ENCODE measurements at places on chromosomes 7 and 10.

- DNase-seq: no peak
Observed at GRCh38 chr10:56449770-56450169, 88.7 kb upstream of the ZWINT start.

DNA sequence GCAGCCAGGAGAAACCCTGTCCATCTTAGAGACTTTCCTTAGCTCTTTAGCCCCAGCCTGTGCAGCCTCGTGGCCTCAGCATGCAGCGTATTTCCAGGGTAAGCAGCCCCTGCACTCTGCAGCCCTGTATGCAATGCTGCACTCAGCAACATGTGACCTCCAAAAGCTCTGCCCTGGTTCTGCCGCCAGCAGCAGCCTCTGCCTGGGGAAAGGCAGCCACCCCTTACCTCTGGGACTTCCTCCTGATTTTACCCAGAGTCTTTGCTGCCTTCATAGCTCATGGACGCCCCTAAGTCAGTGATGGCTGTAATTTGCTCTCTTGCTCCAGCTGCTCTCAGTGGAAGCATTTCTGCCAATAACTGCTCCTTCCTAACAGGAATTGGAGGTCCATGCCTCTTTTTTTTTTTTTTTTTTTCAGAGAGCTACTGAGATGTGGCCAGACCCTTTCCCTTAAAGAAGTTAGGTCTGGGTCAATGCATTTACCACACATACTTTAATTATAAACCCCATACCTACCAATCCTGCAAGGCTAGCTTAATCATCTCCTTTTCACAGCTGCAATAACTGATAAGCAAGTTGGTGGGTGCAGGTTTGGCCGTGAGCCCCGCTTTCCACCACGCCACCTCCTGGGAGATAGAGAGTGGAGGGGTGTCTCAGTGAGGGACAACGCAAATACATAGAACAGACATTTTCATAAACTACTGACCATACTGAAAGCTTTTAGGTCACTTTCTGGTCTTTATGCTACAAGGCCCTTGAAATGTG is 71.7 kb downstream of the RAMP3 start:
- DNase-seq: no peak

DNA sequence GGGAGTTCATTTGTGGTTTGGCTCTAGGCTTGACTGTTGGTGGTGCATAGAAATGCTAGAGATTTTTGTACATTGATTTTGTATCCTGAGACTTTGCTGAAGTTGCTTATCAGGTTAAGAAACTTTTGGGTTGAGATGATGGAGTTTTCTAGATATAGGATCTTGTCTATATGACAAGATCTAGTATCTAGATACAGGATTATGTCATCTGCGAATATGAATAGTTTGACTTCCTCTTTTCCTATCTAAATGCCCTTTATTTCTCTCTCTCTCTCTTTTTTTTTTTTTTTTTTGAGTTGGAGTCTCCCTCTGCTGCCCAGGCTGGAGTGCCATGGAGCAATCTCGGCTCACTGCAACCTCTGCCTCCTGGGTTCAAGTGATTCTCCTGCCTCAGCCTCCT is 62.9 kb downstream of the MGAM2 start:
- peak; percentile 19 for DNase-seq

DNA sequence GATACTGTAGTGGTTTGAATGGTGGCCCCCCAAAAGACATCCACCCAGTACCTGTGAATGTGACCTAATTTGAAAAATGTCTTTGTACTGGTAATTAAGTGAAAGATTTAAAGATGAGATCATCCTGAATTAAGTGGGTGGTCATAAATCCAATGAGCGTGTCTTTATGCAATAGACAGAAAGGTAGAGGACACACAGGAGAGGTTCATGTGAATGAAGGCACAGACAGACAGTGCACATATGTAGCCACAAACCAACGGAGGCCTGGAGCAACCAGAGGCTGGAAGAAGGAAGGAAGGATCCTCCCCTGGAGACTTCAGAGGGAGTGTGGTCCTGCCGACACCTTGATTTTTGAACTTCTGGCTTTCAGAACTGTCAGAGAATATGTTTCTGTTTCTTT is 160.3 kb downstream of the CNTNAP2 start:
- no peak for DNase-seq

GRCh38 chr10:25308278-25308677 is 133.5 kb downstream of the GPR158 start:
- DNase-seq: no peak

- DNase-seq: no peak
Observed at GRCh38 chr10:124732931-124733570, 11.1 kb downstream of the FAM53B start.

DNA sequence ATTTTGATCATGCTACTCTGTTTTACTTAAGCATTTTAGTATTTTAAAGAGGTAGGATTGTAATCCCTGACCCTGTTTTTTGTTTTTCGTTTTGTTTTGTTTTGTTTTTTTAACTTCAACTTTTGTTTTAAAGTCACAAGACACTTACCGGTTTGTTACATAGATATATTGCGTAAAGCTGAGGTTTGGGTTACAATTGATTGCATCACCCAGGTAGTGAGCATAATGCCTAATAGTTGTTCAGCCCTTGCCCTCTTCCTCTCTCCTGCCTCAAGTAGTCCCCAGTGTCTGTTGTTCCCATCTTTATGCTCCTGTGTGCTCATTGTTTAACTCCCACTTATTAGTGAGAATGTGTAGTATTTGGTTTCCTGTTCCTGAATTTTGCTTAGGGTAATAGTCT is 93.1 kb upstream of the TEX47 start:
- no peak for DNase-seq

DNA sequence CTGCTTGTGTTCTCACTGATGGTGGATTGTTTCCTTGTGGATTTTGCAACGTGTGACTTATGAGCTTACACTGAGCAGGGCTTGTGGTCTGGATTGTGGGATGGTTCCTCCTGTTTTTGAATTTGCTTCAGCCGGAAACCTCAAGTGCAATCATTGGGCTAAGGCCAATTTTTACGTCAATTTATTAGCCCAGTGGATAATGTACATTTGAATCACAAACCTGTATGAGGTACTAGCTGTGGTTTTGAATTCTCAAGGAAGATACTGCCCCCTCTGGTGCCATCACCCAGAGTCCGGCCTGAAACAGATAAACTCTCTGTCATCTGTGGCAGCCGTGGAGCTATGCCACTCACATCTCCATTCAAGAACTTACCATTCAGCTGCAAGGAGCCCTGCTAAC is 7.3 kb upstream of the ZNF777 start:
- peak; percentile 5 for DNase-seq

- no peak for DNase-seq
Observed at GRCh38 chr7:47950714-47951113, 2.4 kb upstream of the PKD1L1 start.

- no peak for DNase-seq
Observed at GRCh38 chr7:53609185-53609584, 573.8 kb downstream of the POM121L12 start.

DNA sequence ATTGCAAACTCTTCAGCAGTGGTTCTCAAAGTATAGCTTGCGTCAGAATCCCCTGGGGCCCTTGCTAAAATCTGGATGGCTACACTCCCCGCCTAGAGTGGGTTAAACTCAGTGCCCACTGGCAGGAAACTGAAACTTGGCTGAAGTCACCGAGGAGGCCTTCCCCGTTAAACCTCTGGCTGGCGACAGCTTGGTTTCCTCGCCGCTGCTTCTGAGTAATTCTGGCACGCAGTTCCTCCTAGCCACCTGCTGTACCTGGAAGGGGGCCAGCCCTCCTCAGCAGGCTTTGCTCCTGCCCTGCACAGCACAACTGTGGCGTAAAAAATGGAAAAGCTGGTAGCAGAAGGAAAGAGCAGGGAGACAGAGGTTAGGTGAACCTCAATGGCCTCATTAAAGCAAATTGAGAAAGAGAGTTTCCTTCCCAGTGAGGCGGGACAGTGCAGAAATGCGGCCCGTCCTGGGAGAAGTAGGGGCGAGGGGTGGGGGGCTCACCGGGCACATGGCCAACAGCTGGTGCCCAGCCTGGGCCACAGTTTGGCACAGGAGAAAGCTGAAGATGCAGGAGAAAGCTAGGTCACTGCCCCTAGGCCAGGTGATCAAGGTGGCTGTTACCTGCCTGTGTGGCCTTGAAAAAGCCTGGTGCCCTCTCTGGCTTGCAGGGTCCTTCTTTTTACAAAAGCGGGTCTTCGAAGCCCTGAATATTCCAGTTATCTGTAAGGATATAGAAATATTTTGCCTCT is 46.6 kb downstream of the ALOX5 start:
- peak; percentile 87 for DNase-seq

- DNase-seq: peak; percentile 97
Observed at GRCh38 chr7:30549931-30550493, 44.7 kb upstream of the GARS1 start.

- peak; percentile 69 for DNase-seq
Observed at GRCh38 chr7:47786557-47787248, 161.6 kb downstream of the PKD1L1 start.

DNA sequence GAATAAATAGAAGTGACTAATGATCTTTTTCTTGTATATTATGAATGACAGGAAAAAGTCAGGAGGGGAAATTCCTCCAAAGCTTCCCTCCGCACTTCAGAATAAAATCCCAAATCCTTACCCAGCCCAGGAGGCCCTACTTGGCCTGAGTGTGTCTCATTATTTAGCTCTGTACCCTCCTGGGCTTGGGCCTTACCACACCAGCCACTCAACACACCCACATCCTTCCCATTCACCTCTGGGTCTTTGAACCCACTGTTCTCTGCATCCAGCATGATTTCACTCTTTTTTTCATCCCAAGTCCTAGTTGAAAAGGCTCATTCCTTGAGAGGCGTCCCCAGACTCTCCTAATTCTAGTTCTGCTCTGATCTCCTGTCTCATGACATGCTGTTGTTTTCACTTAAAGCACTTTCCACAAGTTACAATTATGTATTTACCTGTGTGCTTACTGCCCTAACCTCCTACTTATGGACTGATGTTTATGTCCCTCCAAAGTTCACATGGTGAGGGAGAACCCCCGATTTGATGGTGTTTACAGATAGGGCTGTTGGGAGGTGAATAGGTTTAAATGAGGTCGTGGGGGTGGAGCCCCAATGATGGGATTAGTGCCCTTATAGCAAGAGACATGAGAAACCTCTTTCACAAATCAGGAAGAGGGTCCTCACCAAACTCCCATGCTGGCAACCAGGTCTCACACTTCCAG is 6.4 kb downstream of the NOD1 start:
- DNase-seq: no peak

DNA sequence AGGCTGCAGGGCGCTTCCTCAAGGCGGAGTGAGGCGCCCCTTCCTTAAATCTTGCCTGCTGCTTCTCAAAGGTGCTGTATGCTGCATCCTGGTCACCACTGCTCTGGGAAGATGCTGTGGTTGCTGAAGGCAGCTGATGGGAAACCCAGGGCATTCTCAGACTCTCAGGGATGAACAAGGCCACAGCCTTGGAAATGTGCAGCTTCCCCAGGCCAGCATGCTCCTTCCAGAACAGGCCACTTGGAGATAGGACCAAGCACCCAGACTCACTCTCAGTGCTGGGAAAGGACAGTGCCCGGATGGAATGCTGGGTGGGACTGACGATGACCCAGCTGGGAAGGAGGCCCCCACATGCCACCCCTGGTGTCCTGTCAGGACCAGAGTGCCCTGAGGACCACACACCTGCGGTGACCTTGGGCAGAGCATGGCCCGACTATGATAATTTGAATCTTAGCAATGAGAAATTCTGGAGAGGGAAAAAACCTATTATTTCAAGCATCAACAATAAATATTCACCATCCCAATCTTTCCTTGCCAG is 235.5 kb downstream of the TNS3 start:
- DNase-seq: no peak

GRCh38 chr7:15681186-15681585 is 5.3 kb downstream of the MEOX2 start:
- DNase-seq: no peak

DNA sequence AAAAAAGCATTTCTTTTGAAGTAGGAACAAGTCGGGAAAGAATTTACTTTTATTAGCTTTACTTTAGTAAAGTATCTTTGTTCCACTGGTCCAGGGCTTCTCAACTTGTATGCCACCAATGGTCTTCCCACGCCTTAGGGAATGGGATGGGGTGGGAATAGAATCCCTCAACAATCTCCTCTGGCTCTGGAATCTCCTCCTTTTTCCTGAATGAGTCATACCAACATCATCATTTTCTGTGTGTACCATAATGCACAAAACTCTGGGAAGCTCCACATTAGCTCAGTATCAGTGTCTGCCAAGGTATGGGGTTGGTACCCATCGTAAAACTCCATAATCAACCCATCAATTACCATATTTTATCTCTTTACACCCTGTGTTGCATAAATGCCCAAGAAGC is 159.4 kb upstream of the BMPER start:
- DNase-seq: no peak

DNA sequence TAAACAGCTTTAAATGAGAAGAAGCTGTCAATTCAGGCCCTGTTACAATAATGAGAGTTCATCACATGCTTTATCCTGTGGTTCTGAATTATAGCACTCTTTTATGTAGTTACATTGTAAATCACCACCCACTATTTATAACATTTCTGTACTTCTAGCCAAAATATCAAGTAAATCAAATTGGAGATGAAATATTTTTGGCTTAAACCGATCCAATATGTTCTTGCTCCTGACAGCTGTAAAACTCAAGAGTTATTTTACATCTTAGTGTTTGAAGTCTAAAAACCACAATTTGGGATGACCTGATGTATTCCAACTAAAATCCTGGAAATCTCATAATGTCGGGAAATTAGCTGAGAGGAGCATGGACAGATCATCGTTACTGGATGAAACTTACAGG is 371.2 kb upstream of the LRRN3 start:
- DNase-seq: no peak

- DNase-seq: no peak
Observed at GRCh38 chr10:102122450-102122849, 2.3 kb upstream of the LDB1 start.

DNA sequence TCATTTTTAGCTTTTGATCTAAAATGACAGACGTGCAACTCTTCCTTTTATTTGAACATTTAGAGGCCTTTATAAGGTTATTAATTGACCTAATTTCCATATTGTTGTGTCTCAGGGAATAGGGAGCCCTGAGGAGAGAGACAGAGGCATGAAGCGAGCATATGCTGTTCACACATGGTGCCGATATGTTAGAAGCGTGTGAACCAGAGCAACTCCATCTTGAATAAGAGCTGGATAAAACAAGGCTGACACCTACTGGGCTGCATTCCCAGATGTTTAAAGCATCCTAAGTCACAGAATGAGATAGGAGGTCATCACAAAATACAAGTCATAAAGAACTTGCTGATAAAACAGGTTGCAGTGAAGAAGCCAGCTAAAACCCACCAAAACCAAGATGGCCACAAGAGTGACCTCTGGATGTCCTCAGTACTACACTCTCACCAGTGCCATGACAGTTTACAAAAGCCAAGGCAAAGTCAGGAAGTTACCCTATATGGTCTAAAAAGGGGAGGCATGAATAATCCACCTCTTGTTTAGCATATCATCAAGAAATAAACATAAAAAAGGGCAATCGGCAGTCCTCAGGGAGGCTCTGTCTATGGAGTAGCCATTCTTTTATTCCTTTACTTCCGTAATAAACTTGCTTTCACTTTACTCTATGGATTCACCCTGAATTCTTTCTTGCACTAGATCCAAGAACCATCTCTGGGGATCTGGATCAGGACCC is 80.1 kb downstream of the SEC61G start:
- DNase-seq: no peak

Data from inflammatory macrophage treated with lipopolysaccharide for 4 hours (primary cell).